ENCODE measurements at places on chromosomes 1 and 21.
A peak's percentile ranks its signal among the peaks of the same experiment; 100 is the strongest.

- DNase-seq, result no peak
These were observed 129.2 kb downstream of the PTPN14 start for GRCh38 chr1:214422137-214422671.

- no peak for DNase-seq
These were observed 7.6 kb downstream of the ZBTB48 start for GRCh38 chr1:6587261-6588005.

DNA sequence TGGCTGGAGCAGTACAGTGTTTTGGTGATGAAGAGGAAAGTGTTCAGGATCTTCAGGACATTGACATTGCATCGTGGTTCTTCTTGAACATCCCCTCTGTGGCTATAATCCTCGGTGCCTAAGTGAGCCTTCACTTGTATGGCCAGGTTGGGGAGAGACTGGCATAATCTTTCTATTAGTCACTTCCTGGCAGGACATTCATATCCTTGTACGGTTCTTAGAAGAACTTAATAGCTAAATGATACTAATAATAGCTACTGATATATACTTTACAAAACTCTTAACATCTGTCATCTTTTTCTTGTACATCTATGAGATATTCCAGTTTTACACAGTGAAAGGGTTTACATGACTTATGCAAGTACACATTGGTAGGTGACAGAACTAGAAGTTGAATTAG, 35.8 kb downstream of the CELF3 start:
- DNase-seq, result no peak

GRCh38 chr1:65751961-65752360, 40.7 kb upstream of the PDE4B start:
- no peak for DNase-seq

- no peak for DNase-seq
These were observed 86.1 kb downstream of the KIAA0319L start for GRCh38 chr1:35470977-35471613.

DNA sequence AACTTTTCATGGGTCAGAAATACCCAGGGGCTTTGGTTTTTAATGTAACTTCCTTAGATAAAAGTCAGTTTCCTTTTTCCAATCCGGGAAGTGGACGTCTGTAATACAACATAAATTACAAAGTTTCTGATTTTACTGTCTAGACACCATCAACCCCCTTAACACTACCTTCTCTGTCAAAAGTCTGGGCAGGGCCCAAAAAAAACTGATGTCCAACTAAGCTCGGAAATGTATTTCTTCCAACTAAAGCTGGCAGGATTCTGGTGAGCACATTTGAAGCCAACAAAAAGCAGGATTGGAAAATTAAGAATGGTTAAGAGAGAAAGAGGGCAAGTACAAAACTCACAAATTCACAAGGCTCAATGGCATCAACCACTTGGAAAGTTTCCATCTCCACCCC, 24.3 kb downstream of the DDAH1 start:
- no peak for DNase-seq

GRCh38 chr1:15833069-15833679, 14.3 kb upstream of the SPEN start:
- DNase-seq, result peak; percentile 33

DNA sequence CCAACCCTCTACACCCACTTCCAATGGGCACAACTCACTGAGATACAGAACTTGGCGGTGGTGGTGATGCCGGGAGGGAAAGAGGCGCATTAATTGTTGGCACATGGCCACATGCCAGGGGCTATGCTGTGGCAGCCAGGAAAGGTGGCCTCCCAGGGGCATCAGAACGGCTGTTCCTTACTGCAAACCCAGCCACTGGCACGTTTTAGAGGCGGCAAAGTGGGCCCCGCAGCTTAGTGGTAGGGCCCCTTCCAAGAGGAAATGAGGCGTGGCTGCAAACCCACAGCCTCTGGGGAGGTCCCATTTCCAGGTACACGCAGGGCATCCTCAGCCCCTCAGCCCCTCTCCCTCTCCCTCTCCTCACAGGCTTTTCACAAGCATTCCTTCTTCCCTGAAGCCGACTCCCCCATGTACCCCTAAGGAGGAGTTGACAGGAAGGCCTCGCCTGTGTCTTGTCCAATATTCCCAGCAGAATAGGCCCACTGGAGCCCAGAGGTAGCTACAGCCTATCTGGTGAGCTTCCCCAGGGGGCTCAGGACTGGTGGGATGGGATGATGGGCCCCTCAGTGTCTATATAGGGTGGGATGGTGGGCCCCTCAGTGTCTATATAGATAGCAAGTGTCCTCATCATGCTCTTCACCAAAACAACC, 166.2 kb downstream of the CLIC6 start:
- DNase-seq, result peak; percentile 33

DNA sequence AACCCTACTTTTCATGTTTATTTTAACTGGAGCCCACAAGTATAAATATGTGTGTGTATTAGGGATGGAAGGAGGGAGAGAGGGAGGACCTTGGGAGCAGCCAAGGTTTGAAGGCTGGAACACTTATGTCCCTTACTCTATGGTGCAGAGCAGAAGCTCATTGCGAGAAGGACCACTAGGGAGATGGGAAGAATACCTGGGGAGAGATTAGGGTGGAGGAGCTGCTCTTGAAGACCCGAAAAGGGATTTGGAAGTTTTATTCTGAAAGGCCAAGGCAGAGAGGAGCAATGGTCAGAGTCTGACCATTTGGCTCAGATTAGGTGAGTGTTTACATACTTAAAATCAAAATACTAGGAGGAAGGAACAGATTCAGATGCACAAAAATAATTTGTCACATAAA, 8.1 kb downstream of the CD2 start:
- DNase-seq, result no peak

DNA sequence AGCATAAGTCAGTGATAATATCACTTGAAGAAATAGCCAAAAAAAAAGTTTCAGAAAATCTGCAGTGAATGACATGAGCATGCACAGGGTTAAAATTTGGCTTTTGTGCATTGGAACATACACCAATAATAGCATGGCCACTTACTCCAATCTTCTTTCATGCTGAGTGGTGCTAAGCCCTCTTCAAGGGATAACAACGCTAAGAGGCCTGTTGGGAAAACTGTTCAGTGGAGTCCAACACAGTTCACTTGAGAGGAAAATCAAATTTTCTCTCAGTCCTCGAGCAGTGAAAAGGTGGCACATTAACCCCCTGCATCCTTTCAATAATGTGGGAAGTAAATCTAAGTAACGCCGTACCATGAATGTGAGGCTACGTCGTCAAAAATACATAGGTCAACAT, 264.7 kb downstream of the SPATA17 start:
- DNase-seq, result no peak

DNA sequence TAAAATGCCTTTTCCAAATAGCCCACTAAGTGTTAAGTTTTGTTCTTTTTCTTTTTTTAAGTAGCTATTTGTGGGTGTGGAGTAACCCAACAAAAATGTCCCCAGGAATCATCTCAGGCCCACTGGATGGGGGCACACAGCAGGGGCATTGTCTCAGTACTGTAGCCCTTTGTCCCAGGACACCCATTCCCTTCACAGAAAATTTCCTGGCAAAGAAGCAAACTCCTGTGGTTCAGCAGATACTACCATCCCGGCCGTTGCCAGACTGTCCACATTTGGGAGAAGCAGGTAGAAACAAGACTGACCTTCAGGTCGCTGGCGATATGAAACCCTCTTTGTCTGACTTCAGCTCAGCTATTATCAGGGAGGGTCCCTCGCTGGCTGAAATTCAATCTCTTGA, 23.7 kb upstream of the SRRM1 start:
- no peak for DNase-seq

DNA sequence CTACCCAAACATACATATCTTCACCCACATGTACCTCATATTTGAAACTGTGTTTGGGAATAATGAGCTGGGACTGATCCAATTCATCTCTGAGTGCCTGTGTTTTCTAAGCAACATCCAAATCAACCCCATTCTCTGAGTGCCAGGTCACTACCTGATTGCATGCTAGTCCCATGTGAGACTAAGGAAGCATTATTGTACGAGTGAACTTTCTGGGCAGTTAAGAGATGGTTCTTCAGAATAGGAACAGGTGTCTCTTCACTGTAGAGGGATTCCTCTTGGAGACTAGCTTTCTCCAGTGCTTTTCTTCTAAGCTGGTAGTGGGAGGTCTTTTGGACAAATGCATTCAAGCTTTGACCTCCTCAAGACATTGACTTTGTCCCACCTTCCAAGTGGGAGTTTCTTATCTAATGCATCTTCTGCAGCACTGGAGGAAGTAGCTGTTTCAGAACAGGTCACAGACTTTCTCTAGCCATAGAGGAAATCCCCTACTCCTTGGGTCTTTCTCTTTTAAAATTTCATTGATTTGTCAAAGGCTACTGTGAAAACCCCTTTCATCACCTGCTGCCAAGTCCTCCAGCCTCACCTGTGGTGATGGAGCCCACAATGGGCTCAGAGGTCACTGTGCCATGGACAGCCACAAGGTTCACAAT, 172.0 kb upstream of the KIAA0040 start:
- DNase-seq, result no peak

- DNase-seq, result no peak
These were observed 10.1 kb downstream of the DISP3 start for GRCh38 chr1:11488966-11489625.

GRCh38 chr1:162023547-162024501, at the start of gene OLFML2B:
Gene OLFML2B (minus strand): TSS chr1:162023869. CDS start chr1:162023430, 439 bp downstream.
- DNase-seq, result peak; percentile 54

DNA sequence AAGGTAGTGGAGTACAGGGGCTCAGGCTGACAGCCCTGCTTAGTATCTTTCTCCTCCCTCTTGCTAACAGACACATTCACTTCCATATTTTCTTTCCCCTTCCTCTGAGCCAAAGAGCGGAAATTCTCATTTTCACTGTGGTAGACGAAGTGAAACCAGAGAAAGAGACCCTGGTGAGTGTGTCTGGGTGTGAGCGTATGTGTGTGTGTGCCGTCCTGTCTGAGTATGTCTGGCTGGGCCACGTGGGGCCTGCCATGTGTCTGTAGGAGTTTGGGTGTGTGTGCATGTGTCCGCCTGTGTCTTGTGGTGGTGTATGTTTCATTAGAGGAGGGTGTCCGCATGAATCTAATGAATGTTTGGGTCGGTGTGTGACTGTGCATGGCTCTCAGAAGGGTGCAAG, 1.7 kb downstream of the COL8A2 start:
- DNase-seq, result peak; percentile 28

DNA sequence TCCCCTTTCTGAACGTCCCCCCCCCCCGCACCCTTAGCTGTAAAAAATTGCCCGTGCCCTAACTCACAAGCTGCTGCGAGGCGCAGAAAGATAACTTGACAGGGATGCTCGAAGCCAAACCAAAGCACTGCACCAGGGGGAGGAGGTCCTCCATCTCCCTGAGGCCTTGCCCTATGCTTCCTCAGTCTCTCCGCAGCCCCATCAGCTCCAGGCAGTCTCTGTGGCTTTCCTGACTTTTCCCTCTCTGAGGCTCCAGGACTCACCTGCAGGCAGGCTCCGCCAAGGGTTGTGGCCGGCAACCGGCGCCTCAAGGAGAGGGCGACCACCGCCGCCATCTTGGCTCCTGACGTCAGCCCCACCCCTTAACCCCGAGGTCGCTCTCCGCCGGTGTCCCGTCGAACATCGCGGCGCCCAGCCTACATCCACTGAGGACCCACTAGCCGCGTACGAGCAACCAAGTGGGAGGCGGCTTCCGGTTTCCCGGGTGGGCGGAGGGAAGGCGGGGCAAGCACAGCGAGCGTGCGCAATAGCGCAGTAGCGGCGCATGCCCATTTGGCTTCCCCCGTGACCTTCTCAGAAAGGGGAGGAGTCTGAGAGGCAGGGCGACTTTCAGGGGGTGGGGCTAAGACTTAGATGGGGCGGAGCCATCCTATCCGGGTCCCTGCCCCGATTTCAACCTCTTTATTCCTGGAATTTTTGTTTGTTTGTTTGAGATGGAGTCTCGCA, at the start of gene SDHB:
SDHB (minus strand) TSS at position 348 of the 726 bp plus-strand sequence; CDS start at position 335, 13 bp downstream.
- DNase-seq, result peak; percentile 99

DNA sequence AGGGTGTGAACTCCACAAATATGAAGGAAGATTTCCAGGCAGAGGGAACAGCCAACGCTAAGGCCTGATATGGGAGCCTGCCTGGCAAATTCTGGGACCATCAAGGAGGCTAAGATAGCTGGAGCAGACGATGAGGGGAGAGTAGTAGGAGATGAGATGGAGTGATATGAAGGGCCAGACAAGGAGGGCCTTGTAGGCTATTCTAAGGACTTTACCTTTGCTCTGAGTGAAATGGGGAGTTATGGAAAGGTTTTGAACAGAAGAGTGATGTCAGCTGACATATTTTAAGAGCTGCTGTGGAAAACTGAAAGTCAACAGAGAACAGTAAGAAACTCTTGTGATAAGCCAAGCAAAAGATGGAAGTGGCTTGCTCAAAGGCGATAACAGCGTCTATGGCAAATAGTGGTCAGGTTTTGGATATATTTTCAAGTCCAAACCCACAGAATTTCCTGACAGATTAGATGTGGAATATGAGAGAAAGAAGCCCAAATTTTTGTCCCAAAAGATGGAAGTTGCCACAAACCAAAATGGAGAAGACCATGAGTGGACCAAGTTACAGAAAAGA, 2.1 kb upstream of the TP53BP2 start:
- no peak for DNase-seq

DNA sequence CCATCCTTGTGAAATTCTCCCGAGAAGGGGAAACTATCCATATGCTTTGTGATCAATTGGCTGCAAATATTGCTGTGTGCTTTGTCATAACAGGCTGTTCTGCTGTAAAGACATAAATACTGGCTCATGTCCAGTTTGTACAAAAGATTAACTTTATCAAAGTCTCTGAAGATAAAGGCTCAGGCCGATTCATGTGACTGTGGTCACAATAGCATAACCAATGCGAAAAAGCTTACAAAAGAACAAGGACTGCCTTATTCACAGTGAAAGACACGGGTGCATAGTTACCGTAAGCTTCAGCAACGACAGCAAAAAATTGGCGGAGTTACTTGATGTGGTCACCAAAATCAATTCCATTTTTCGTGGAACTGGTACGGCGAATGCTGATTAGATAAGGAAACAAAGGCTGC, 173.6 kb upstream of the CHRM3 start:
- no peak for DNase-seq

GRCh38 chr1:7454895-7455784, 316.0 kb upstream of the VAMP3 start:
- DNase-seq, result no peak

- DNase-seq, result no peak
These were observed 16.1 kb upstream of the SLAMF1 start for GRCh38 chr1:160662910-160663309.

- DNase-seq, result peak; percentile 83
These were observed 4.6 kb downstream of the DMAP1 start for GRCh38 chr1:44217809-44218410.

DNA sequence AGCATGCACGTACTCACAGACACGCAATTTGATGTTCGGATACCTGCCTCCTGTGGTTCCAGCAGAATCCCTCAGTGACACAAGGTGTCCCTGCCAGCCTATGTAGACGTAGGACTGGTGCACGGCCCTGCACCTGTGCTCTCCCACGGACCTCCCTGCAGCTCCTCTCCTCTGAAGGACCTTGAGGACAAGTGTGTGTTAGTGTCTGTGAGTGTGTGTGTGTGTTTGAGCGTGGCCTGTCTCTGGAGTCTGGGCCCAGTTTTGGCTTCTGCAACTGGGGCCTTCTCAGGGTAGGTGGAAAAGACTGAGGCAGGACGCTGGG, 22.5 kb upstream of the DMBX1 start:
- DNase-seq, result no peak

Measured in stimulated activated naive CD8-positive, alpha-beta T cell treated with anti-CD3 and anti-CD28 coated beads, Interleukin-15, Interleukin-2, amounts not matched to agents 100 U/mL and 50 U/mL, for 24 hours (primary cell).